Hypothalamus (tissue), 51 donors: ENCODE measurements at places on chromosomes 3 and 15.

- no peak for DNase-seq
Measured at GRCh38 chr3:2961576-2961975, 148.6 kb downstream of the IL5RA start.

DNA sequence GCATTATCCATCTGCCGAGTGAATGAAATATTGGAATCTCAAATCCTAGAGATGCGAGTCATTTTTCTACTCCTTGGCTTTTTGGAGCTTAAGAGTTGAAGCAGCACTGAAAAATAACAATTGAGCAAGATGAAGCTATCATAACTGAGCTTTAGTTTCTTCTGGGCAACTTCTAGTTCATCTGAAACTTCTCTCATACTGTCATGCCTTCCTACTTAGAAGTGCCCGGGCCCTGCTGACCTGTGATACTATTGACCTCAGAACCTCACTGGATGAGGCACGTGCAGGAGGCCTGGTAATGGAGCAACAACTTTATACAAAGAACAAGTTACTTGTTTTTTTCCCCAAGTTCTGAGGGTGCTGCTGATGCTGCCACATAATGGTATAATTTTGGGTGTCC, 48.5 kb upstream of the P3H2 start:
- no peak for DNase-seq

- peak; percentile 31 for DNase-seq
Measured at GRCh38 chr15:88605189-88606069, 15.7 kb upstream of the AEN start.

DNA sequence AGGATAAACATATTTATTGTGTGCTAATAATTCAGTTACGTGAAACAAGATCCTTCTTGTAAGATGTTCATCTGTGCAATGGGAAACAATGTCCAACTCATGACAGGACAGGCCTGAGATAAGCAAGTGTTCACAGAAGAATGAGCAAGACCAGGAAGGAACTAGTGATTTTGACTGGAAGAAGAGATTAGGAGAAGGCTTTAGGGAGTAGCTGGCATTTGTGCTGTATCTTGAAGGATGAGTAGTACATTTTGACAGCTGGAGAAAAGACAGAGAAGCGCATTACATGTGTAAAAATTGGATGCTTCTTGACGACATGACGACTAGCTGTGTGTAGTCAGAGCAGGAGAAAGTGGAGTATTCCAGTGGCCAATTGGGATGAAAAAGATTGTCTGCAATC, 48.4 kb downstream of the GBE1 start:
- DNase-seq, result no peak

GRCh38 chr3:129371041-129371826, 57.2 kb downstream of the EFCAB12 start:
- DNase-seq, result no peak

GRCh38 chr3:185796431-185797107, 28.3 kb downstream of the IGF2BP2 start:
- DNase-seq, result no peak
